ENCODE measurements at places on chromosomes 2 and 18. TPM values are rescaled to one million over a fixed set of nuclear protein-coding genes. Genes with fewer than 3 reads are reported as not detected.

- DNase-seq = peak; percentile 40
Observed at GRCh38 chr18:3874125-3874524, 424.2 kb downstream of the TGIF1 start.

DNA sequence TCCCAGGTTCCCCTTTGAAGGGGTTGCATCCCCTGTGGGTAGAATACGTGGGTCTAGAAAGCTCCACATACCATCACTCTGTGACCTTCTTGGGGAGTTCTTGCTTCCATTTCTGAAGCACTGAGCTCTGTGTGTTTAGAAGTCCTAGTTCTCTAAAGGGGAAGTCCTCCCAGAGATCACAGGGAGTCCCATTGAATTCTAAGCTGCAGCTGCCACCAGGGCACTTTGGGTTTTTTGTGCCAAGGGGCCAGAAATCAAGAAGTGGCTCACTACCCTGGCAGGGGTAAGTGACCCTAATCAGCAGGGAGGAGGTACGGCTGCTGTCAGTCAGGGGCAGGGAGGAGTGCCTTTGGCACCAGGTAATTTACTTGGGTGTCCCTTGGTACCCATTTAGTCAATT, 70.9 kb downstream of the EHD3 start:
- DNase-seq = no peak

- no peak for DNase-seq
Observed at GRCh38 chr2:100703213-100703612, 116.7 kb upstream of the NPAS2 start.

- no peak for DNase-seq
Observed at GRCh38 chr18:66616523-66616983, 12.7 kb upstream of the CDH19 start.

The DUSP19 gene
- total RNA-seq = 4.8 TPM

GRCh38 chr2:126644630-126645191, 11.2 kb upstream of the GYPC start:
- peak; percentile 16 for DNase-seq
